RWPE2 (cell line): ENCODE measurements at places on chromosomes 5 and 9.

GRCh38 chr5:66861402-66861801, 265.2 kb downstream of the MAST4 start:
- no peak for DNase-seq

GRCh38 chr5:179730852-179731251, 1.8 kb upstream of the MAML1 start:
- no peak for DNase-seq

GRCh38 chr5:5826911-5827310, 404.4 kb downstream of the ICE1 start:
- no peak for DNase-seq

DNA sequence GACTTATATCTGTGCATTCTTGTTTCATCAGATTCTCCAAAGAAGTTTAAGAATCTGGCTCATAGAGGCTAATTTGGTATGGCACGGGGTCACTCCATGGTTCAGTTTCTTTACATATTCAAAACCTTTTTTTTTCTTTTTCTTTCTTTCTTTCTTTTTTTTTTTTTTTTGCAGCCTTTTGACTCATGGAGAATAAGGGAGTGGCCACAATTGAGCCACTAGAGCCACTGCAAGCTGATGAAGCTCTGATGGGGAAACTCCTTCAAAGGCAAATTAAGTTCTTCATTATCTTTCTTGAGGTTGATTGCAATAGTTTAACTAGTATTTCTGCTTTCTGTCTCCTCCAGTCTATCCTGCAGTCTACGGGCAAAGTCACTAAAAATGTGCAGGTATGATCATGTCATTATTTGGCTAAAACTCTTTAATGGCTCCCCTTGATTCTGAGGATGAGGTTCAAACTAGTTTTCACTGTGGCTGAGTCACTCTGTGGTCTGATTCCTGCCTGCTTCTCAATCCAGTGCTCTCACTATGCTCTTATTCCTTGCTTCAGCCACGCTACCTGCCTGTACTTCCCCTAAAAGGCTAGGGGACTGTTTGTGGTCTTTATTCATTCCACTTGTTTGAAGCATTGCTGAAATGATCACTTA, 93.5 kb upstream of the RIOK2 start:
- no peak for DNase-seq

GRCh38 chr9:89375191-89375760, 57.0 kb downstream of the SECISBP2 start:
- no peak for DNase-seq

DNA sequence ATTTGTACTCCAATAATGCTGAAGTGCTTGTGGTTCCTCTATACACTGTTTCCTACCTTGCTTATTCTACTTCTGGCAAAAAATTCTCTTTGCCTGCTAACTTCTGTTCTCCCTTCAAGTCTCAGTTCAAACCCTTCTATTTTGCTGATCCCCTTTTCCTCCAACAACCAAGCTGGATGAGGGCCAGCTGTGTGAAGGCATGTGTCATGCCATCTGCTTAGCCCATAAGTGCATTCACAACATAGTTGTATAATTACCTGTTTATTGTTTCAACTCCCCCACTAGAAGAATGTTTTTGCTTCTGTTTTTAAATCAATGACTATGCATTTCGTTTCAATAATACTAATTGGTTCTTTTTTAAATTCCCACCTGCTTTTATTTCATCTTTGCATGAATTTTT, 1951.4 kb upstream of the WWC1 start:
- DNase-seq = no peak

DNA sequence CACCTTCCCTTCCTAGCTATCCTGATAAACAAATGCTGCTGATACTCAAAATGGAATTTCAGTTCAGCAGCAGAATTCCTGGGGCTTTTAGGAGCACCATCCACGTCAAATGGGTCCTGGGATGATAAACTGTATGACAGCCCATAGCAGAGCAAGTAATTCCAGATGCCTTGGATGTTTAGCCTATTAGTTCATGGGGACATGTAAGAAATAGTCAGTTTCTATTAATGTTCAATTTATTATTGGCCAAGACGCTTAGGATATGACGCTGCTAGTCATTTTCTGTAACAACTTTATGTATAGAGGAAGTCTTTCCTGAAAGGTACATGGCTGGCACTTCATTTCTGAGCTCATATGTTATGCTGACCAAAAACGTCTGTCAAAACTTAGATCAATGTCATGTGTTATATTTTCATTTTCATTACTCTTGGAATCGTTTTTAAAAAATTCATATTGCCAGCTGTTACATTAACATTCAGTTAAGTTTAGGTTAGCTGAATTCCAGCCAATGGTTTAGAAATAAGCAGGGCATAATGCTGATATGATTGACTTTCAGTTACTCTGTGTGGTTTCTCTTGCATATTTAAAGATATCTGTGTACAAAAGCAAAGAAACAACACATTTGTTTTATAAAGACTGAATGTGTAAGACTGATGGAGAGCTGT, 243.8 kb downstream of the CSNK1G3 start:
- DNase-seq = no peak

DNA sequence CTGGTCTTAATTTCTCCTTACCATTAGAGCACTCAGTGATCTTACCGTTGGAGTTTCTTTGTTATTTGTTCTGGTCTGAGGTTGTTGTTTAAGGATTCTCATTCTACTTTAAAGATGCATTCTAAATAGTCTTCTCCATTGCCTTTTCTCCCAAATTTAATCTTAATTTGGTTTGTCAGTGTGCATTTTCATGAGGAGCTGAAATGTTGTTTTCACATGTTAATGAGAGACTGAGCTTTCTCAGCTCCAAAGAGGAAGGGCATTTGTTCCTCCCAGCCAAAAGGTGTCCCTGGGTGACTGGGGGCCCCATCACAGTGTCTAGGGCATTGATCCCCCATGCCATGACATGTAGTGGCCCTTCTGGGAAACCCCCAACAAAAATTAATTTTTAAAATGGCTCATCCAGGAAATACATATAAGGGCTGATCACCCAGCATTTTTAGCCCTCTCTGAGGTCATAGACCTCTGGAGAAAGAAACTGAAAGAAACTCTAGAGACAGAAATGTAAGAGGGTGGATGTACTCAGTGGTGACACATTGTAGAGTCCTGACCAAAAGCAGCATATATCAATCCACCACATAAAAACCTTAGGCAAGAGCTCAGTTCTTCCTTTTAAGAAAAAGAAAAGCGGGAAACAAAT, 240.4 kb upstream of the RAI14 start:
- DNase-seq = no peak

DNA sequence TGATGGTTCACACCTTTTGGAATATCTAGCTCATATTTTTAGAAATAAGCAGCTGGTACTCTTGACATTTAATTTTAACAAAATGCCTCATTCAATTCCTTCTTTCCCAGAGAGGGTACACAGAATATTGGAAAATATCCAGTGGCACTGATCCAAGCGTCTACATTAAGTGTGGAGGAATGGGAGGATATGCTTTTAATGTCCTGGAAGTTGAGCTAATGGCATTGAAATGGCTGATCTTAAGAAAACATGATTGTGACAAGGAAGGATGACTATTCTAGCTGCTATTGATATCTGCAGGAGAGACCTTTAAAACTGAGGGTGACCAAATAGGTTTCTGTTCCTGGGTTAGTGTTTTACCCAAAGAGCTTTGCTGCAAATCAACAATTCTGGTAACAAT, 30.0 kb downstream of the ZNF366 start:
- DNase-seq = no peak

DNA sequence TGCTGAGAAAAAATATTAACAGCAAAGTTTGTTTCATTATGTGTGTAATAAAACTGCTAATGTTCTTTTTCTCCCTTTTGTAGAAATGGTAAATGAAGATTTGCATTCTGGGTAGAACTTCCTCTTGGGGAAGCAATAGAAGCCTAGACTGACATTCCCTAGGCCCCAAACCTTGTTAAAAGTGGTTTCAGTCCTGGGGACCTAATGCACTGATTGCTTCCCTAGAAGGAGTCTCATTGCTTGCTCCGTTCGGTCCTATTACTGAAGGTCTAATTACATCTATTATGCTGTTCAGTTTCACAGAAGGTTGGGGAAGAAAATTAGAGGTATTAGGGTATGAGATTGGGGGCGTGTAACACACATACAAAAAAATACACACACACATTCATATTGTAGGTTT, 893.8 kb downstream of the TLE4 start:
- DNase-seq = no peak
